NCI-H1436 treated with DMSO at 0.1 percent for 48 hours (cell line): ENCODE measurements at places on chromosomes 2 and 18.

DNA sequence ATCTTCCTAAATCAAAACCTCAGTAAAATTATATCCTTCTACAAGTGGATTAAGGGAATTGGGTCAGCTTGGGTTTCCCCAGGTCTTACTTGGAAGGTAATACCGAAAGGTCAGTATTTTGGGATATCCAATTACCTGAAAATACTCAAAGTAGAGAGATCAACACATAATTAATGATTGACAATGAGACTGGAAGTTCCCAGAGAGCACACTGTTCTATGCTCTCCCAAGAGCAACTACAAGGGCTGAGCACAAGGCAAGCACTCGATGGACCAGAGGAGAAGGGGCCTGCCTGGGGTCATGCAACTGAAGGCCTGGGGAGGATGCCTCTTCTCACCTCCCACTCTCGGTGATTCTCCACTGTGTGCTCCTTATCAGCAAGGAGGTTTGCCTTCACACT lies 159.2 kb upstream of the ACAA2 start:
- no peak for DNase-seq

DNA sequence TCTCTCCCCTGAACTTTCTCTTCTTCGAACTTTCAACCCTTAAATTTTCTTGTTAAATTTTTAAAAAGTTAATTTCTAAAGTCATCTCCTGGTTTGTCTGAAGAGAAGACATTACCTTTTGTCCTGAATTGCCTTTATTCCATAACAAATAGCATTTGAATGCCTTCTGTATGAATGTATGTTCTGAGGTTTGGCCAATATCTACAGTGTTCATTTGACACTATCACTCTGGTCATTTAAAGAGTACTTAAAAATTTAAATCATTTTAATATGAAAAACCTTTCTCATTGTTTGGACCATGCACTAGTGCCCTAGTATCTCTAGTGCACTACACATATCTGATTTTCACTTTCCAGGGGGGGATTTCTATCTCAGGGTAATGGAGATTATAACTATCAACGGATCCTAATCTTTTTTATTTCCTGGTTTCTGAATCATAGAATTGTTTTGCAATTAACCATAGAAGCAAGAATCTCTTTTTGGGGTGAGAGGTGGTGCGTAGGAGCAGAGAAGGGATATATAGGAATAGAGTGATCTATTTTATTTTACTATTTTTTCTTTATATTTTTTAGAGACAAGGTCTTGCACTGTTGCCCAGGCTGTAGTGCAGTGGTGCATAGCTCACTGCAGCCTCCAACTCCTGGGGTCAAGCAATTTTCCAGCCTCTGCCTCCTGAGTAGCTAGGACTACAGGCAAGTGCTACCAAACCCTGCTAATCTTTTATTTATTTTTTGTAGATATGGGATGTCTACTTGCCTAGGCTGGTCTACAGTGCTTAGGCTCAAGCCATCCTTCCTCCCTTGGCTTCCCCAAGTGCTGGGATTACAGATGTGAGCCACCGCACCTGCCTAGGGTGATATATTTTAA lies 25.5 kb downstream of the TANC1 start:
- no peak for DNase-seq

DNA sequence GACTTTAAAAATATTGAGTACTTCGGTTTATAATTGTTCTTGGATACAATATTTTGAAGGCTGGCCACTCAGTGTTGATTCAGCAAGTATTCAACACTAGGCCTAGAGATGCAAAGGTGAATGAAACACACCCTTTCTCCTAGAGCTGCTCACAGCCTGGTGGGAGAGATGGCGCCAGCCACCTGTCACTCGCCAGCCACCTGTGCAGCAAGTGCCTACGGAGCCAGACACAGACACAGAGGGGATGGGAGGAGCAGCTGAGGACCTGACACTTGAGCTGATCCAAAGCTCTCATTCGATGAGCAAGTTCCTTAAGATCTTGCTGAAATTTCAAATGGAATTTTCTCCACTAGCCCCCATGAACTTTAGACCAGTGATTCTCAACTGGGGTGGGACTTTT lies 151.1 kb upstream of the RIOK3 start:
- DNase-seq: peak; percentile 31

- no peak for DNase-seq
These were observed 26.2 kb downstream of the CYRIA start for GRCh38 chr2:16639431-16639830.

DNA sequence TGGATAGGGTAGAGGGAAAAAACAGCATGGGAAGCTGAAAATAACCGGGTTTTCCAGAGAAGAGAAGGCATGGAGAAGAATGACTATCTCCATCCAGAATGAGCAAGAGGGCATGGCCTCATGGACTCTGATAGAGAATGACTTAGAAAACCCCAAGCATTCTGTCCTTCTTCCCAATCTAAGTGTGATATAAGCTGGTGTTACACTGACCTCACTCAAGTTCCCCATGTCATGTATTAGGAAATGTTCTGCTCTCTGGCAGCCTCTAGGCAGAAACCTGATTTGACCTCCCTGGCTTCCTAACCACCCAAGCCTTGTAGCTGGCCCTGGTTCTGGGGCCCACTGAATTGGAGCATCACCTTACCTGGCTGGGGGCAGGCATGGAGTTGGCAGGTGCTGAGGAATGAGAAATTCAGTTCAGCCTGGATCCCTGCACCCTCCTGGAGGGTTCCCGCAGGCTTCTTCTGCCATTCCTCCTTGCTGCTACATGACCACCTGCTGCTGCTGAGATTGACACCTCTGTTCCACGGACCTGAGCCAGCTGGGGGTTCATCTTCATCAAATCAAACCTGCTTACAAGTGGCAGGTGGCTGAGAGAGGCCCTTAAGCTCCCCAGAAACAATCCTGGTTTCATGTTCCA lies 5.2 kb upstream of the SIGLEC15 start:
- no peak for DNase-seq

GRCh38 chr2:228599781-228600180 lies 418.3 kb upstream of the SPHKAP start:
- DNase-seq: no peak

DNA sequence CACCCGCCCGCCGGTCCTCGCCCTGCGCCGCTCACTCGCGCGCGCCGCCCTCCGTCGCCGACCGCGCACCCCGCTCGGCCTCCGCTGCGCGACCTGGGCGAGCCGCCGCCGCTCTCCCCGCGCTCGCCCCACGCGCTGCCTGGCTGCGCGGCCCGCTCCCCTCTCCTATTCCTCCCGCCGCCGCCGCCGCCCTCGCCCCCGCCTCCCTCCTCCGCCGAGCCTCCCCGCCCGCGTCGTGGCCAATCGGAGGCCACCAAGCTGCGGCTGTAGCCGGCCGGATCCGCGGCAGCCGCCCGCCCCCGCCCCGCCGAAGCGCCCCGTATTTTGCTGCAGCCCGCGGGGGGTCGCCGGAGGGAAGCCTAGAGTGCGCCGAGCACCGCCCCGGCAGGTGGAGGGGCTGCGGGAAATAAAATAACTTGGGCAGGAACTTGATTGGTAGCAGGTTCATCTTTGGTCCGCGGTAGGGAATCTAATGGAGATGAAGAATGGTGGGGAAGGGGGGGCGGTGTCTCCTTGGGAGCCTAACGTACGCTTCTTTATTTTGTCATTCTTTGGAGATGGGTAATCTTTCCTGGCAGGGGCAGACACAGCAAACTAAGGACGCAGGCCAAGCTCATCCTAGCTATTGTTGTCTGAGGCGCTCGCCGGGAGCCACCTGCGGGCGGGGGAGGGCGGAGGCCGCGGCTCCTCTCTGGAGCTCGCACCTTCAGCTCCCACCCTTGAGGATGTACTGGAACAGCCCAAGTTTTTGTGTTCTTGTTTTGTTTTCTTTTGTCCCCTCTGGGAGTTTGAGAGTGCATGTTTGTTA lies 1.1 kb upstream of the CDH2 start:
- no peak for DNase-seq

GRCh38 chr2:40474306-40474705 lies 22.4 kb upstream of the SLC8A1 start:
- no peak for DNase-seq

DNA sequence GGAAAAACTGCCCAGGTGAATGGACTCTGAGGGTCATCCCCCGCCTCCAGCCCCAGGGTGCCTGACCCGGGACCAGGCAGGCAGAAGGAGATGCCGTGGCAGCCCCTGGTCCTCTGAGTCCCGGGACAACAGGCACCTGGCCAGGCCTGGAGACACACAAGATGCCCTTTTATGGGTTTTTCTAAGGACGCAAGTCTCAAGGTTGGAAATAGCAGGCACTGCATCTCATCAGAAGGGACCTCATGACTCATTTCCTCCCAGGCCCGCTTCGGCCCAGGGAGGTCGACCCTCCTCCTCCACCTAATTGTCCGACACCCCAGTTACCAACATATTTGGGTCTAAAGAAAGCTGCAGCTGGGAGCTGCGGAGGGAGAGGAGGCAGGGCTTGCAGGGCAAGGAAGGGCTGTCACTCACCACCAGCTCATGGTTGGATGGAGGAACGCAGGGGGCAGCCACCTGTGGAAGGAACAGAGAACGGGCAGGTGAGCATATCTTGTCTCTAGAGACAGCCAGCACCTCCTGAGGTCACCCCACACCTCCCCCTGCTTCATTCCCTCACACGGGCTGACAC lies 82.9 kb downstream of the TNS1 start:
- no peak for DNase-seq

- DNase-seq: no peak
These were observed 343.8 kb downstream of the SUCLG1 start for GRCh38 chr2:84115173-84115857.

DNA sequence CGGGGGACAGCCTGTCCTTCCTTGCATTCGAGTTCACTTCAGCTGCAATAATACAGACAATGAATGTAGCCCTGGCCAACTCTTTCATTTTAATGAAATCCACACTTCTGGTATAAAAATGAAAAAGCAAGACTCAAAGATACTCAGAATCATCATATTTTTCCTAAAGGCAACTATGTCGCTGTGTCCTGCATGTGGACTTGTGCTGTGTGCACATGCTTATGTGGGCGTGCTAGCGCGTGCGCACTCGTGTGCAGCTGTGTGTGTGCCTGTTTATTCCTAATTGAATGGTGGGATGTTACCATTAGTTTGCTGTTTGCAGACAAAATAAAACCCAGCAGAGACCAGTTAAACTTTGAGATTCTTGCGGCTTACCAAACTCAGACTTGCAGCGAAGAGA lies 49.6 kb downstream of the SMIM21 start:
- DNase-seq: no peak

DNA sequence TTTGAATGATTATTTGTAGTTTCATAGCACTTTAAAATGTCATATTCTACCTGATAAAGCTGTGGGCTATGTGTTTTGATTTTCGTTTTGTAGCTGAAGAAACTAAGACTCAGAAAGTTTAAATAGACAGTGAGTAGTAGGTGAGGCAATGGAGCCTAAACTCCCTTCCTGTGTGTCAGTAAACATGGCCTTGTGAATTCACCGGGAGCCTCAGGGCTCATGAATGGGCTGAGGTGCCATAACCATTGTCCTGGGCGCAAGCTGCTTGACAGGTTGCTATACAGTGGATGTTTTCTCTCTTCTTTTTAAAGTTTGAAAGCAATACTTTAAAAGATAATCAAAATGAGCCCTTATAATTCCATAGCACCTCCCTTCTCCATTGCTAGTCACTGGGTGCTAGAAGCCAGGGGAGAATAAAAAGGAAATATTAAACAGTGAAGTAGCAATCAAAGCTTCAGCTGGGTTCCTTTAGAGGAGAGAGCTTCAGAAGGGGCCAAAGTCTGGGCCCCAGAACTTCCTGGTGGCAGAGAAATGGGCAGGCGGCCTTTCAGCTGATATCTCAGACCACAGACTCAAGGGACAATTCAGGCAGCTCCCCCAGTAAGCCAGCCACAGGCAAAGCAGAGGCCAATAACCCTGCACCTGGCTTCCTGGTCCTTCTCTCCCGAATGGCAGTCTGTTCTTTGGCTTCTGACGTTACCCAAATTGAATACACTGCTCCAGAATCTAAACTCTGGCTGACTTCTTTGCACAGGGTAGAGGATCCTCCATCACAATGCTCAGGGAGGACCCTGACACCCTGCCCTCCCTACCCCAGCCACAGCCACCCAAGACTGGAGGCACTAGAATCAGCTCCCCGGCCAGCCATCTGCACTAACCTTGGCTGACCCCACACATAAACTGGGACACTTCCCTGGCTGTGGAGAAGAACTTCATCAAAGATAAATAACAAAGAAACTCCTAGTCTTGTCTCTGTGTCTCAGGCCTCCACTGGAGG lies 51.8 kb upstream of the NPAS2 start:
- DNase-seq: no peak

GRCh38 chr2:201699416-201699815 lies 972 bp upstream of the MPP4 start:
- no peak for DNase-seq

GRCh38 chr18:35344736-35345459 lies 678 bp upstream of the ZNF24 start:
- DNase-seq: no peak

GRCh38 chr2:892892-893291 lies 57.8 kb upstream of the SNTG2 start:
- DNase-seq: no peak

- DNase-seq: no peak
These were observed 87.7 kb downstream of the LYPD6 start for GRCh38 chr2:149418065-149418464.

DNA sequence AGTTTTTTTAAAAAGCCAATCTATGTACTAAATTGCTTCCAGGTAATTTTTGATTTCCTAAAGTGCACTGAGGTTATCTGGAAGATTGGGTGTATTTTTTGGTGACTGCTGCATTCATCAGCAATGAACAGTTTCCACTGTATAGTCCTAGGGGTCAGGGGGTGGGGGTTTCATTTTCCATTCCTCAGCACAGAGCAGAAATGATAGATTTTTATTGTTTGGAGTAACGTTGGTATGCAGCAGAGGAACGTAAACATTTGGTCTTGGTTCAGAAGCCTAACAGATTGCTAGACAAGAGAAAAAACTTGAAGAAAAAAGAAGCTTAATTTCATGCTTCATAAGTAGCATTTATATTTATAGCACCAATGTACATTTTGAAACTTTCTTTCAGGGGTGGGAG lies 54.9 kb downstream of the ZCCHC2 start:
- no peak for DNase-seq

DNA sequence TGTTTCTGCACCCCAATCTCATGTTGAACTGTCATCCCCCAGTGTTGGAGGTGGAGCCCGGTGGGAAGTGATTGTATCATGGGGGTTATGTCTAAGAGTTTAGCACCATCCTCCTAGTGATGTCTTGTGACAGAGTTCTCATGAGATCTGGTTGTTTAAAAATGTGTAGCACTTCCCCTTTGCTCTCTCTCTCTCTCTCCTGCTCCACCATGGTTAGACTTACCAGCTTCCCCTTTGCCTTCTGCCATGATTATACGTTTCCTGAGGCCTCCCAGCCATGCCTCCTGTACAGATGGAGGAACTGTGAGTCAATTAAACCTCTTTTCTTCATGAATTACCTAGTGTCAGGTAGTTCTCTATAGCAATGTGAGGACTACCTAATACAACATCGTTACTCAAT lies 396.9 kb upstream of the LRATD1 start:
- DNase-seq: no peak

DNA sequence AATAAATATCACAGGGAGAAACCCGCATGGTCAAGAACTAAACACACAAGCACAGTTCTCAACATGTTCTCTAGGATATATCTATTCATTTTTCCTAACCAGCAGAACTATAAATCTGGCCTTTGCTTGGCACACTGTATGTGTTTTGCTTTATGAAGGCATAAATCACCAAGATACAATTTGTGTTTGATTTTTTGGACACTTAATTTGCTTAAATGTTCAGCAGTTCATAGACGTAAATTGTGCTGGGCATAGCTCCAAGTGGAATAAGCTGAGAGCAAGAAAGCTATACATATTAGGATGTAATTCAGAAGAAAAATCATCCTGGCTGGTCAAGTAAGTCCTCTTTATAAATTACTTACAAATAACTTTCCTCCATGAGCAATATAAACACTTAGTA lies 341.5 kb upstream of the ATP5MC3 start:
- DNase-seq: no peak

- DNase-seq: no peak
These were observed 129.9 kb downstream of the PRPF40A start for GRCh38 chr2:152587187-152587947.
